Activated T-cell treated with anti-CD3 and anti-CD28 coated beads for 1 hour (primary cell): ENCODE measurements at places on chromosomes 7 and 10.

GRCh38 chr10:78654047-78654590, 414.6 kb upstream of the ZMIZ1 start:
- no peak for DNase-seq

GRCh38 chr10:75477680-75478079, 46.3 kb downstream of the LRMDA start:
- no peak for DNase-seq

GRCh38 chr7:133061357-133061756, 20.5 kb downstream of the CHCHD3 start:
- DNase-seq = no peak

- no peak for DNase-seq
Observed at GRCh38 chr10:43305876-43306275, 39.0 kb upstream of the RASGEF1A start.

DNA sequence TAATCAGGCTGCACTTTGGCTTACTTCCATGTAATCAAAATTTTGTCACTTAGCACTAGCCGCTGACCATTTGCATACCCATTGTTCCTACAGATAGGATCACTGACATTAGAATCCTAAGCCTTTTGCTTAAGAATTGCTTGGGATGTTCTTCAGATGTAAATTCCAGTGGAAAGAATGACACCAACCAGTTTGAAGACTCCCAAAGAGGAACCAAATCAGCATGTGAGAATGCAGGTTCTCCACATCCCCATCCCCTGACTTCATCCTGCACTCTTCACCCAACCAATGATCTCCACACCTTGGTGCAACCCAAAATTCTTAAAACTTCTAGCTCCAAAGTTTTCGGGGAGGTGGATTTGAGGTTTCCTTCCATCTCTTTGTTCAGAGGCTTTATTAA, 345.6 kb downstream of the GPAM start:
- DNase-seq = no peak

GRCh38 chr7:98091061-98091460, 15.6 kb upstream of the LMTK2 start:
- no peak for DNase-seq

- no peak for DNase-seq
Observed at GRCh38 chr7:50379082-50379481, 71.1 kb downstream of the FIGNL1 start.
